ENCODE measurements at places on chromosomes 7 and 10. TPM values are rescaled to one million over a fixed set of nuclear protein-coding genes. Genes with fewer than 3 reads are reported as not detected.

CYP26C1 gene
- 0.13 TPM for total RNA-seq

STEAP1B gene
- total RNA-seq = 49.9 TPM

BLVRA gene
- total RNA-seq = 27.4 TPM

FFAR4 gene
- total RNA-seq = not detected

LRRD1 gene
- total RNA-seq = not detected

MMP21 gene
- total RNA-seq = not detected

ITGA8 gene
- 0.07 TPM for total RNA-seq

LRMDA gene
- total RNA-seq = not detected

PNLIPRP2 gene
- total RNA-seq = not detected

PAX4 gene
- total RNA-seq = not detected

ZNF775 gene
- total RNA-seq = 12.1 TPM

PODXL gene
- 22.1 TPM for total RNA-seq

KEL gene
- not detected for total RNA-seq

HABP2 gene
- not detected for total RNA-seq

H2BK1 gene
- not detected for total RNA-seq

ZNF33A gene
- 20.6 TPM for total RNA-seq

MINDY4 gene
- total RNA-seq = 4.0 TPM

PTN gene
- total RNA-seq = 0.41 TPM

CALML3 gene
- not detected for total RNA-seq

GNG11 gene
- total RNA-seq = 14.3 TPM

TAS2R4 gene
- 0.56 TPM for total RNA-seq

LIPF gene
- total RNA-seq = not detected

PHKG1 gene
- 2.3 TPM for total RNA-seq

THSD7A gene
- total RNA-seq = 0.64 TPM

GPRIN2 gene
- total RNA-seq = not detected

INHBA gene
- total RNA-seq = 1.7 TPM

Data from A673 (cell line).